NAMALWA (cell line): ENCODE measurements at places on chromosomes 12 and 14.

GRCh38 chr12:25155022-25155576 lies 39.9 kb downstream of the DNAI7 start:
- peak; percentile 86 for DNase-seq

GRCh38 chr14:99431986-99432385 lies 48.7 kb downstream of the SETD3 start:
- no peak for DNase-seq

DNA sequence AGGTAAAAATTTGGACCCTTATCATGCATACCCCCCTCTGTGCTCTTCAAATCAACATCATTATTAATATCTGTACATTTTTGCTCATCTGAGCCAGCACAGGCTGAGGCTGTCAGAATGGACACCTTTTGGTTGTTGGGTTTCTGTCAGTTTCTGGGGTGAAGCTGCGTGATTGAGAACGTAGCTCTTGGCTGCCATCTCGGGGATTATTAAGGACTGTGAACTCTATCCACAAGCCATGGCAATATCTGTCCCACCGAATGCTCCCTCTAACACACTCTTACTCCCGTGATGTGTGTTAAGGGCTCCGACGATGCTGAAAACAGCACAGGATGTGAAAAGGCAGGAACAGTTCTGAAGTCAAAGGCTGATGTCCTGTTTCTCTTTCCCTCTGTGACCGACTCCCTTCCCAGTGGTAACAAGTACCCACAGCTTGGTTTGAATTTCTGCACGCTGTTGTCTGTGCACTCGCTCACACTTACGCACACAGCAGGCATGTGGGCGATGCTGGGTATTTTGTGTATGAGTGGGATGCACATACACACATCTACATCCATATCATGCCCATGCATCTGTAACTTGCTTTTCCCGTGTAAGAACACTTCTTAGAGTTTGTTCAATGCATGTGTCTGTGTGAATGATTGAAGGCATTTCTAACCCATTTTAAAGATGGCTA lies 405.6 kb downstream of the TMEM121 start:
- no peak for DNase-seq

GRCh38 chr12:106234449-106234848 lies 13.4 kb downstream of the CKAP4 start:
- no peak for DNase-seq

DNA sequence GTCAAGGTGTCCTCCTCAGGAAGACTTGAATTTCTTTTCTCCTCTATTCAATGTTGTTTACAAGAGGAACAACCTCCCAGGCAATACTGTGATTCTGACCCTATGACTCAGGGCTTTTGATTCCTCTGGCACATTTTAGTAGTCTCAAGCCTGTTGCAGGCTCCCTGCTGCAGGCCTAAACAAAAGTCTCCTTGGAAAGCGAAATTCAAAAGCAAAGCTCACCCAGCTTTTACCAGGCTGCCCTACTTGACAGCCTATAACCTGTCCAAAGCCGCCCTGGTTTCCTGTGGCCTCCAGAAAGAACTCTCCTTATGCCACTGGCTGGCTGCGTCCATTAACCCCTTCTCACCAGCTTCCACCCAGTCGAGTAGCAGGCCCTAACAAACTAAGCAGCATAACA lies 11.6 kb downstream of the FGD6 start:
- DNase-seq = no peak

- no peak for DNase-seq
These were observed 850 bp downstream of the SMOC1 start for GRCh38 chr14:69880044-69880487.

DNA sequence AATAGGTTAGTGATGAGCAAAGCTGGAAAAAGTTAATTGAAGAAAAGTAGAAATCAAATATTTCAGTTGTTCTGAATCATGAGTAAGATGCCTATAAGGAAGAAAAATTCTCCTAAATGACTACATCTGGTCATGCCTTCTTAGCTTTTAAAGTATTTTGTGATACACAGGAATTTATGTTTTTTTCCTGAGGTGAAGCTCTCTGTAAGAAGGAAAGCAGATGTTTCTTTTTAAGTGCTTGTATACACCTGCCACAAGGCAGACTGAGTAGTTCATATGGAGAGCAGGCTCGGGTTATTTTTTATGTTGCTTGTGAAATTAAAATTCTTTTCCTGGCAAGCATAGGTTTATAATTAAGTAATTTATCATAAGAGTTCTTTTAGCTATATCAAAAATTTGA lies 275.2 kb downstream of the RAD51B start:
- no peak for DNase-seq

- DNase-seq = no peak
These were observed 2.3 kb upstream of the MGST1 start for GRCh38 chr12:16345105-16345504.

DNA sequence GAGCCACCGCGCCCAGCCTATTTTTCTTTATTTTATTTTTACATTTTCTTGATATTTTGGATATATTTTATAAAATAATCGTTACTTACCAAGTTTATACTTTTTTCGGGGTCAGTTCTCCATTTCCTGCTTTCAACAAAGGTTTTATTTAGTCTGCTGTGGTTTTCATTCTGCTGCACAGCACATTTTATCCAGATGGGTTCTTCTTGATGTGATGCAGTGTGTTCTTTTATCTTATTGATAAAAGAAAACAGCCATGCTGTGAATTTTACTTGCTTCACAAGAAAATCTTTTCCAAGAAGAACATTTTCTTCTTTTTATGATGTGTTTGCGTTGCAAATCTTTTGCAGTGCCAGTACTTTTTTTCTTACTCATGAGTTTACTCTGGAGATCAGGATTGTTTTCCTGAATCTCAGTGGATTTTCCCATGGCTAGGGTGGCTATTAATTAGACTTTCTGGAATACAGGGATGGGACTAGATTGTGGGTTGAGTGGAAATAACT lies 192.5 kb downstream of the ADGRD1 start:
- DNase-seq = no peak

DNA sequence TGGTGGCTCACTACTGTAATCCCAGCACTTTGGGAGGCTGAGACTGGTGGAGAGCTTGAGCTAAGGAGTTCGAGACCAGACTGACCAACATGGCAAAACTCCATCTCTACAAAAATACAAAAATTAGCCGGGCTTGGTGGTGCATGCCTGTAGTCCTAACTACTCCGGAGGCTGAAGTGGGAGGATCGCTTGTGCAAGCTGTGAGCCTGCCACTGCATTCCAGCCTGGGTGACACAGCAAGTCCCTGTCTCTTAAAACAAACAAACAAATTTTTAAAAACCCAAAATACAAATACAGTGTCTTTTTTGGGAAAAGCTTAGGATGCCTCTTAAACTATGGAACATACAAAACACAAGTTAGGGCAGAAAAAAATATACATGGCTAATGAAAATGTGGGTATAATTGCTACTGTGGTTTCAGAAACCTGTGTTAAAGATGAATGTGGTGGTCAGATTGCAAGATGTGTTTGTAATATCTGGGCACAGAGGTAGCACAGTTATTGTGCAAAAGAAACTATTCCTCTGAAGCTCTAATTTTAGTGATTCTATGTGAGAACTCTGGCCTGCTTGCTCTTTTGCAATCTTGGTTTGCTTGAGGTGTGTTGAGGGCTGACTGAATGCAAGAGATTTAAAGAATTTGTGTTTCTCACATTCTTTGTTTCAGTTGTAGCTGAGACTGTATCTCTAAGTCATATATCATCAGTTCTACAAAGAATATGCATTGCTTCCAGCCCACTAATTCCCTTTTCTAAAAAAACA lies 3.9 kb upstream of the HSPA2 start:
- no peak for DNase-seq

DNA sequence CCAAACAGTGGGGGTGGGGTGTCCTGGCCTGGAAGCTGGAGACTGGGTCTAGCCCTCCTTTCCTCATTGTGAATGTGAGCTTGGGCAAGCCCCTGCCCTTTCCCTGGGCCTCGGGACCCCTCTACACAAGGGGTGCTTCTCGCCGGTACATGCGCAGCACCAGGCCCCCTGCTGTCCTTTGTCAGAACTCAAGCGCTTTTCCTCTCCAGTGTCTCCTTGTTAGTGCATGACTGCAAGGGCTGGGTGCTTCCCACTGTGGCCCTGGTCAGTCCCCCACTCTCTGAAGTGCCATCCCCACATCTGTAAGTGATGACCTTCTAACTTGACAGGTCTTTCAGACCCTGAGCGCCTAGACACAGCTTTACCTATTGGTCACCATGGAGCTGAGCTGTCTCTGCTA lies 44.2 kb downstream of the DEGS2 start:
- DNase-seq = no peak

- DNase-seq = peak; percentile 89
These were observed 6.6 kb downstream of the PPP4R4 start for GRCh38 chr14:94180655-94181271.

GRCh38 chr12:45728630-45729232 lies 775 bp upstream of the ARID2 start:
- peak; percentile 98 for DNase-seq

DNA sequence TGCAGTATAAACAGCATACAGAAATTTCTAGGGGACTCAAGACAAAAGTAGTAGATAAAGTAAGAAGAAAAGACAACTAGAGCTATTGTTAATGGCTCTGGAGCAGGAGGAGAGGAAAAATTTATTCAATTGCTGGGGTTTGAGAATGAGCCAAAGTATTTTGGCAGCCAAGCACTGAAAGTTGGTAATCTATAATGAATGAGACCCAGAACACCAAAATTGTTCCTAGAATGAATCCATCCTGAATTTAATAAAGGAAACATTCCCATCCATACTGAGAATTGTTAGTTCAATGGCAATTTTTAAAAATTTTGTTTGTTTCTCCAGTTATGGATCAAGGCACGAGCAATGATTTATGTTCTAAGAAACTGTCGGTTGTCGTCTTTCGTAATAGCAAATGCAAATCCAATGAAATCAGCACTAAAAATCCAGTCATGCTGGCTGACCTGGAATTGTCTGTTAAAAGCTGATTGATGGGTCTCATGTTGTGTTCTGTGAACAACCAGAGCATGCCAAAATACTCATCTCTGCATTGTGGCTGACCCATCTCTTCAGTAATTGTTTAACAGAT lies 170.9 kb upstream of the LMNTD1 start:
- DNase-seq = no peak

GRCh38 chr14:87810711-87811110 lies 182.3 kb downstream of the GALC start:
- peak; percentile 83 for DNase-seq

GRCh38 chr14:61416591-61416990 lies 95.2 kb downstream of the PRKCH start:
- no peak for DNase-seq

DNA sequence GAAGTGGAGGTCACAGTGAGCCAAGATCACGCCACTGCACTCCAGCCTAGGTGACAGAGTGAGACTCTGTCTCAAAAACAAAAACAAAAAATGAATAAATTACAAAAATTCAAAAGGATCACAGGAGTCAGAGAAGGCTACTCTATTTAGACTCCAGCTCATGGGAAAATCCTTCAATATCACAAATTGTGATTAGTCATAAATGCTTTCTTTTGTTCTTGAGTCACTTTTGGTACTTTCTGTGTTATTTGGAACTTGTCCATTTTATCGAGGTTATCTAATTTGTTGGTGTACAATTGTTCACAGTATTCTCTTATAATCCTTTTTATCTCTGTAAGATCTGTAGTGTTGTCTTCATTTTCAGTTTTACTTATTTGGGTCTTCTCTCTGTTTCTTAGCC lies 18.9 kb downstream of the ALDH2 start:
- DNase-seq = no peak

DNA sequence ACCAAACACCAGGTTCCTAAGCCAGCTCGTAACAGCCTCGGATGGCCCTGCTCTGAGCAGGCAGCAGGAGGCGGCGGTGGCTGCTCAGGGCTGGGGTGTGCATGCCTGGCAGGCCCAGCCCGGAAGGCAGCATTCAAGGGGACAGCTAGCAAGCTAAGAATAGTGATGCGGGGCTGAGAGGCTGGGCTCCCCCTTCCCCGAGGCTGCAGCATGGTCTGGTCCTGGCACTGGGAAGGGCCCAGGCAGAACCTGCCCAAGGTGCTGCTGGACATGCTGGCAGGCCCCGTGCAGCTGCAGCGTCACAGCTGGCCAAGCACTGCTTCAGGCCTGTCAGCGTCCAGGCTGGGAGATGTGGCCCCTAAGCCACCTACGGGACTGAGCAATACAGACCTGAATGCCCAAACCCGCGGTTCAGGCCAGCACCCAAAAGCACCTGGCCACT lies 26.4 kb upstream of the NUDT14 start:
- DNase-seq = no peak

DNA sequence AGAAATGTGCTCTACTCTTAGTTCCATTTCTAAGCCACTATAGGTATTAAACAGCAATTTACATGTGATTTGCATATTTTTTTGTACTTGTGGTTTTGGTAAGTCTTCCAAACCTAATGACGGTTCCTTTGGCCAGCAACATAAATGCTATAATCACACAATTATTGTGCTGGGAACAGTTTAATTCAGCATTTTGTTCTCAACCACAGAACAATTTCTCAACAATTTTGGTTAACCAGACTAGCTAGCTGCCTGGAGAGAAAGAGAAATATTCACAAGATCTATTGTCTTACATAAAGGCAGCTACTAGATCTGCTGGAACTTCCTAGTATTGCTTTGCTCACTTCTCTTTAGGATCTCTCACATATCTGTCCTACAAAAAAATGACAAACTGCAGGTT lies 265.3 kb downstream of the SOX5 start:
- peak; percentile 13 for DNase-seq

GRCh38 chr12:12836571-12836970 lies 23.4 kb downstream of the DDX47 start:
- no peak for DNase-seq

- DNase-seq = no peak
These were observed 12.8 kb upstream of the GPX2 start for GRCh38 chr14:64955297-64955696.

GRCh38 chr14:22764382-22764781 lies 2.1 kb upstream of the OXA1L start:
- DNase-seq = no peak

DNA sequence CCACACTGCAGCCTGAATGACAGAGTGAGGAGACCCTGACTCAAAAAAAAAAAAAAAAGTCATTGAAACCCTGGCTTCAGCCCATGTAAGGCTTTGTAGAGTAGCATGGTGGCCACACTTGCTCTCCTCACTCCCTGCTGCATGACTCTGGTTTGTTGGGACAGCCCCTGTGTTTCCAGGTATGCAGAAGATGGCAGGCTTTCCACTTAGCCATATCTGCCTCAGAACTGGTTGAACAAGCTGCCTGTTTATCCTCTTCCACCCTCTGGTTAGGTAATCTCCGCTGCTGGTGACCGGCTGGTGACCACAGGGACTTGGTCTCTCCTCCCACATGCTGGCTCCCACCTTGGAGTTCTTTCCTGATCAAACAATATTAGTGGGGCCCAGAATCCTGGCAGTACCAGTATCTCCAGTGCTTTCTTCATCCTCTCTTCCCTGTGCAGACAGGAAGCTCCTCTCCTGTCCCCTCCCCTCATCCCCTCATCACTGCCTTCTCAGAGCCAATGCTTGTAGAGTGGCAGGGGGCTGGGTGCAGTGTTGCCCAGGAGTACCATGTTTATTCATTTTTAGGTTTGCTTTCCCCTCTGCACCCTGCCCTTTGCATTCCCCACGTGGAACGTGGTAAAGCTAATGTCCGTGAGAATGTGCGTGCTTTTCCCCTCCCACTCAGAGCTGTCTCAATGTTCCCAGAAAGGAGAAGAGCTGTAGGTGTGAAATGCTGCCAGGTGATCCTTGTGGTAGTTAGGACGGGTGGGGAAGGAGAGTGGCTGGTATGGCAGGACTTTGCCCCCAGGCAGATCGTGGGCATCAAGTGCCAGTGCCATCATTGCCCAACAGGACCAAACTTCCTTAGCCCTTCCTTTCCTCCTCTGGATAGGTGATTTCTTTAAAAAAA lies 11.3 kb downstream of the ABHD12B start:
- DNase-seq = no peak
